ENCODE measurements at places on chromosomes 12 and 14.
A peak's percentile ranks its signal among the peaks of the same experiment; 100 is the strongest.

DNA sequence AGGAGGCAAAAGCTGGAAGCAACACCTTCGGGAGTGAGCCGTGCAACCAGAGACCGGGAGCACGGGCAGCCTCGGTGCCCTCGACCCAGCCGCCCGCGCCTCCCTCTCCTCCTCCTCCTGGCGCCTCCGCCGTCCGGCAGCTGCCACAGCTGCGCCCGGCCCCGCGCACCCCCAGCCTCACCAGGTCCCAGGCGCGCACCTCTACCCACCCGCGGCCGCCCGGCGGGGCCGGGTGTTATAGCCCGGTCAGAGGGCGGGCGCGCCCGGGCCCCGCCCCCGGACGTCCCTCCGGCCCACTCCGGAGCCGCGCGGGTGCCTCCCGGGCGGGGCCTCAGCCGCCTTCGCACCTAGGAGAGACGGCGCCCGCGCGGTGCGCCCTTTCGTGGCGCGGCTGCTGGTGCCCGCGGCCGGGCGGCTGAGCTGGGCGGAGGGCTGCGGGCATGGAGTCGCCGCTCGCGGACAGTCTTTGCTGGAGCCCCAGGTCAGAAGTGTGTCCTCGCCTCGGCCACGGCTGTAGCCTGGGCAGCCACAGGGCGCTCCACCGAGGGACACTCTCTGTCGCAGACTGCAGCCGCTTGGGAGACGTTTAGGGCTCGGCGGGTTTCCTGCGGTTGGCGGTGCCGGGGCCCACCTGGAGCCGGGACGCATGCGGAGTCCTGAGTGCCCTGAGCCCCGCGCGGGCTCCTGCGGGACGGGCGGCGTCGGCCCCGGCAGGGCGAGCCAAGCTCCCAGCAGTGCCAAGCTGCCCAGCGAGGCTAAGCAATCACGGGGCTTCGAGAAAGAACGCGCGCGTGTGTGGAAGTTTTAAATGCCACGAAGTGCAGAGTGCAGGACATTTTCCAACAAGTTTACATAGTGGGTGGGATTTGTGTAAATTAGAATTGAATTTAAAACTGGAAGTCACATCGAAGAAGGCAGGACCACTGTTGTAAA is at the start of gene CPM:
Gene CPM, minus strand, starts transcription at position 211 of the 933 bp plus-strand sequence. CDS start 334 bp downstream, outside the sequence.
- peak; percentile 14 for DNase-seq

DNA sequence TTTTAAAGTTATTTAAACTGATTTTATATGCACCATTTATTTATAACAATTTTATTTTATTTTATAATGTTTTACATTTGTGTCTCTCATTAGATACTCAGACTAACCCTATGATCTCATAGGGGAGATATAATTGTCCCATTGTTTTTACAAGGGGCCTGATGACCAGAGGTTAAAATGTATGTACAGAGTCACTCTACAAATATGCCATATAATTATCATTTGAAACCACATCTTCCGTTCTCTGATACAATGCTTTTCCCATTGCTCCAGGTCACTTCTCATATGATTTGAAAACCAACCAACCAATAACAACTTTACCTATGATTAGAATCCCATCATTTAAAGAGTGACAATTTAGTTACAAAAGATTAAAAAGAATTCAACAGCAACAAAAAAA is 137.8 kb downstream of the GPHN start:
- DNase-seq: no peak

DNA sequence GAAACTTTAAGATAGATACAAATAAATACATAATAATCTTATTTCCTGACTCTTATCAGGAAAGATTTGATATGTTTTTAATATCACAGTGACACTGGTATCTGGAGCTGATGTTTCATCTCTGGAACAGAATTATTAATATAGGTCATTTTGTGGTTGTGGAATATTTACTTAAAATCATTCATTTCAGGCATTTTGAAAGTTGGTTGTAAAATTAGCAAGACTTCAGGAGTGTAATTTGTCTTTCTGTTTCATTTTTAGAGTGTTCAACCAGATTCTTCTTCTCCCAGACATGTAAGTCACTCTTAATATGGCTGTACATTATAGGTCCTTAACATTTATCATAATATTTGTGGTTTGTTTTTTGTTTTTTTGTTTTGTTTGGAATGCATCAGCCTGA is 115.7 kb downstream of the PCNX1 start:
- DNase-seq: no peak

GRCh38 chr14:86521031-86521730 is 991.2 kb downstream of the FLRT2 start:
- no peak for DNase-seq

DNA sequence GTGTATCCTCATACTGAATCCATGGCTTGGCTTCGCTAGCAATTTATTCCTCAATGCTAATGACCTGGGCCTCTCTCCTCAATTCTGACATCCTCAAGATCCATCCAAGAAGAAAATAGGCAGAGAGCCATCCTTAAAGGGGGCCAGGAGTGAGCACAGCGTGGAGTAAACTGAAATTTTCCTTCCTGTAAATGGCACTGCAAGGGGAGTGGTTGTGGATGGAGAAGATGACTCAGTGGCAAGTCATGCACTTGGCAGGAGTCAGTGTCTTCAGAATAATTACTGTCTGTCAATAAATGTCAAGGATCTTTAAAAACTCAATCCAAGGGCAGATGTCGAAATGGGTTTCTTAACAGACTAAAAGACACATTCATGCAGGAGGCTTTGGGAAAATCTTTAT is 88.0 kb upstream of the TMEM132C start:
- no peak for DNase-seq

DNA sequence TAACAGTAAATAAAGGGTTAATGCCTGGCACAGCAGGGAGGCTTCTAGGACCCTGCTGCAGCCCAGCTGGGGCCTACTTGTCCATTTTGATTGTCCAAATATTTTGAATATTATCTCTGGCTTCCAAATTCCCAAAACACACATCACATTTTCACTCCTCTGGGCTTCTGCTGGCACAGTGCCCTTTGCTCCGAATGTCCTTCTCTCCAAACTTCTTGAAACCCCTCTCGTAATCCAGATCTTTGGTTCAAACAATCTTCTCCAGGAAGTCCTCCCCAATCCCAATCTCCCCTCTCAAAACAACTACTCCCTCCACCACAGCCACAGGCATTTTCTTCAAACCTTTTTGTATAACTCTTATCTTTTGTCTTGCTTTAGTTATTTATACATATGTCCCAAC is 225.6 kb downstream of the PPM1H start:
- no peak for DNase-seq

DNA sequence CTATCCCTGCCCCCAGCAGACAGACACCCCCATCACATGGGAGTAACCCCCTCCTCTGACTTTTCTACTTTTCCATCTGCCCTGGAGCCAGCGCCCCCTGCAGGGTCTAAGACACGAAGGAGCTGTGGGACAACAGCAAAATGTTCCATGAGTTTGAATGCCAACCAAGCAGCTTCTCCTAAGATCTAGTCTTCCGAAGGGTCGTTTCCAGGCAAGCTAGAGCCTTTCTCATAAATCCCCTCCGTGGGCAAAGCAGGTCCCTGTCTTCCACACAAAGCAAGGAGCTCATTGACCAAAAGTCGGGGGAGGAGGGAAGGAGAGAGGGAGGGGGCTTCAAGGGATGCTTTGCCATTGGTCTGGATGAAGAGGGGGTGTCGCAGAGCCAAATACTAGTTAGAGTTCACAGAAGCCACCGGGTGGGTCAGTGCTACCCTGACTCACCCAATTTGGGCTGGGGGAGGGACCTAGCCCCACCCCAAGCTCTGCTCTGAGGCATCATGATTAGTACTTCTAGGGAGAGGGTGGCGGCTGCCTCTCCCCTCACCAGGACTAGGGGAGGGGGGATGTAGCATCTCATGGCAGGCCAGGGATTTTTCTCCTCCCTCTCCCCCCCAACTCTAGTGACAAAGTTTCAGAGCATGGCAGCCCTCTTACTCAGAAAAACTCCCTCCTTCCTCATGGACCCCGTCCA is 1.6 kb downstream of the MSI1 start:
- DNase-seq: no peak

GRCh38 chr14:91254461-91254860 is 10.0 kb upstream of the GPR68 start:
- no peak for DNase-seq

DNA sequence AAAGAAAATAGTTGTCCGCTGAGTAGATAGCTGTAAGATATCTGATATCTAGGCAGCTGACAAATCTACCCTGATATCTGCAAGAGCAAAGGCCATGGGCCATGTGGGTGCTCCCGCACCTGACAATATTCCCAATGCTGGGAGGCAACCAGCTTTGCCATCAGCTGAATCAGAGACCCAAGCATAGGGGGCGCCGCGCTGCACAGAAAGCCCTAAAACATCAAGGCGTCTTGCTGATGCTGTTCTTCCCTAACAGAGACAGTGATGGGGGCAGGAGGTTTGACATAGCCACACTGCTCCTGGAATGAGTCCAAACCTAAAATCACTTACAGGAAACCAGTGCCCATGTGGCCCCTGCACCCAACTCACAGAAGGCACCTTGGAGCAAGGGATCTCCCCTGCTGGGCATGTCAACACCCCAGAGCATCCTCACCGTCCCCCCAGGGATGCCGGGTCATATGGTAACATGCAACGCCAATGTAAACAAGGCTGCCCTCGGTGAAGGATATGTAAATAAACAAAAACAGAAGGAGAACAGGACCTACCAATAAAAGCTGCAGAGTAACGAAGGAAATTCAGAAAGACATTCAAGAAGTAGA is 199.5 kb downstream of the TMEM132D start:
- no peak for DNase-seq

- no peak for DNase-seq
These were observed 89.1 kb upstream of the CNOT2 start for GRCh38 chr12:70154087-70154638.

GRCh38 chr14:100374876-100375265 is 51.7 kb downstream of the SLC25A47 start:
- no peak for DNase-seq

DNA sequence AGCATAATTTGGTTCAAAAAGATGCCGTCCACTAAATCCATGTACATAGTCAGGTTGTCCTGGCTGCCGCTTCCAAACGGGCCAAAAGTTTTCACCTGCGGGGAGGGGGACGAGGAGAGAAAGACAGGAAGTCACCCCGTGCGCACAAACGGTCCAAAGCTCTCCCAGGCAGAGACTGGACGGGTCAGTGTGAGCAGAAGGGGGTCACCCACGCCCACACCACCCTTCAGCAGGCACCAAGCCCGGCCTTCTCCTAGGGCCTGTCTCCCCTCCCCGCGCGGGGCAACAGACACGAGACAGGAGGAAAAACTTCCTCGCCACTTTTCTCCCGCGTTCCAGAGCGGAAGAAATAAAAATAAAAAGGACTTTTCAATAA is 888 bp downstream of the CCDC88C start:
- no peak for DNase-seq

DNA sequence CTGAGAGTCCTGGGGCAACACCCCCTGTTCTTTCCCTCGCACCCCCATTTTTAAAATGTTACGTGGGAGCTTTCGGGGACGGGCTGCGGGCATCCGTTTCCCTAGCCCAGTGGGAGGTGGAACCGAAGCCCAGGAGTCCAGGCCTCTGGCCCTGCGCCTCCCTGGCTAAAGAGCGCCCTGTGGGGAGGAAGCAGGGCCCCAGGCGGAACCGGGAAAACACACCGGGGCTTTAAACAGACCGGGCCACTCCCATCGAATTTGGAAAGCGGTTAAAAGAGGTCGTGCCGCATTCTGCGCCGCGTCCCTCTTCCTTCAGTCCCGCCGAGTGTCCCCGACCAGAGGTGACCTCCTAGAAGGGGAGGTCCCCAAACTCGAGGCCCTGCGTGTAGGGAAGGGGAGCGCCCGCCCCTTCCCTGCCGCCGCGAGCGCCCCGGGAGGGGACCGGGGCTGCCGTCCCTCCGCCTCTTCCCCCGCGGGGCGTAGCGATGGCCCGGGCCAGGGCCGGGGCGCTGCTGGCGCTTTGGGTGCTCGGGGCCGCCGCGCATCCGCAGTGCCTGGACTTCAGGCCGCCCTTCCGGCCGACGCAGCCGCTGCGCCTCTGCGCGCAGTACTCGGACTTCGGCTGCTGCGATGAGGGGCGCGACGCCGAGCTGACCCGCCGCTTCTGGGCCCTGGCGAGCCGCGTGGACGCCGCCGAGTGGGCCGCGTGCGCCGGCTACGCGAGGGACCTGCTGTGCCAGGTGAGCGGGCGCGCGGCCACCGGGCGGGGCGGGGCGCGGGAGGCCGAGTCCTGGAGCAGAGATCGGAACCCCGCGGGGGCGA is at the start of gene HHIPL1:
Gene HHIPL1, plus strand, starts transcription at position 407 of the 822 bp plus-strand sequence. Its CDS starts 79 bp downstream, at position 486.
- no peak for DNase-seq

GRCh38 chr12:133135747-133136146 is 5.3 kb downstream of the ZNF10 start:
- no peak for DNase-seq

Measured in stimulated activated CD8-positive, alpha-beta memory T cell treated with anti-CD3 and anti-CD28 coated beads, Interleukin-7, amount 100 ng/mL, for 1 hour (primary cell).